CD4-positive, alpha-beta T cell treated with Interleukin-1 beta for 1 hour (primary cell): ENCODE measurements at places on chromosomes 1 and 21.
A peak's percentile ranks its signal among the peaks of the same experiment; 100 is the strongest.

GRCh38 chr1:77424236-77424635 is 142.4 kb downstream of the AK5 start:
- no peak for DNase-seq

DNA sequence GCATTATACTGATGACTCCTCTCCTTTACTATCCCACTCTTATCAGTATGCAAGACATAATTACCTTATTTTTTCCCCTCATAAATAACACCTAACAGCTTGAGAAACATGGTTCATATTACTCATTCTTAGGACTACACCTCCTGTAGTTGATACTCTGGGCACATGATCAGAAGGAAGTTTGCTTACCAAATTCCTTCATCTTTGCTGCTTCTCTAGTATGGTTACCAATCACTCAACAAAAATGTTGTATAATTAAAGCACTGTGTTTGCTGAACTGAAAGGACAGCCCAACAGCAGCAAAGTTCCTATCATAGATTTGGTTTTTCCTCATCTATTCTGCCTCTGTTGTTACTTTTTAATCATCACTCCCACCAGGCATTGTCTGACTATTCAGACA is 586.3 kb downstream of the LRRIQ3 start:
- no peak for DNase-seq

- no peak for DNase-seq
These were observed 300.0 kb upstream of the VAMP3 start for GRCh38 chr1:7470904-7471638.

DNA sequence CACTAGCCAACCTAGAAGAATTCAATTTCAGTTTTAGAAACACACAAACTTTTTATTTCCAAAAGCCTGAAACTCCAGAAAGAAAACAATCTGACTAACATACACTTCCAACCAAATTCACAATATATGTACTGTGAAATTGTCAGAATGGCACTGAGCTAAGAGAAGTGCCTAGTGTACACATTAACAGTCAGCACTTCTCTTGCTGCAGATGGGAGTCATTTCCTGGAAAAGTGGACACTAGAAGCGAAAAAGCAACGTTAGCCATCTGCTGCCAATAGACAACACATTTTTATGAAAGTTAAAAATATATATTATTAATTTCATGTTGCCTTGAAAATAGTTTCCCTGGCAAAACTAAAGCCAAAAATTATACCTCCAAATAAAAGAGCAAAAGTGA is 66.1 kb downstream of the EPS15 start:
- no peak for DNase-seq

GRCh38 chr1:241947354-241947753 is 10.2 kb upstream of the BECN2 start:
- DNase-seq = no peak

DNA sequence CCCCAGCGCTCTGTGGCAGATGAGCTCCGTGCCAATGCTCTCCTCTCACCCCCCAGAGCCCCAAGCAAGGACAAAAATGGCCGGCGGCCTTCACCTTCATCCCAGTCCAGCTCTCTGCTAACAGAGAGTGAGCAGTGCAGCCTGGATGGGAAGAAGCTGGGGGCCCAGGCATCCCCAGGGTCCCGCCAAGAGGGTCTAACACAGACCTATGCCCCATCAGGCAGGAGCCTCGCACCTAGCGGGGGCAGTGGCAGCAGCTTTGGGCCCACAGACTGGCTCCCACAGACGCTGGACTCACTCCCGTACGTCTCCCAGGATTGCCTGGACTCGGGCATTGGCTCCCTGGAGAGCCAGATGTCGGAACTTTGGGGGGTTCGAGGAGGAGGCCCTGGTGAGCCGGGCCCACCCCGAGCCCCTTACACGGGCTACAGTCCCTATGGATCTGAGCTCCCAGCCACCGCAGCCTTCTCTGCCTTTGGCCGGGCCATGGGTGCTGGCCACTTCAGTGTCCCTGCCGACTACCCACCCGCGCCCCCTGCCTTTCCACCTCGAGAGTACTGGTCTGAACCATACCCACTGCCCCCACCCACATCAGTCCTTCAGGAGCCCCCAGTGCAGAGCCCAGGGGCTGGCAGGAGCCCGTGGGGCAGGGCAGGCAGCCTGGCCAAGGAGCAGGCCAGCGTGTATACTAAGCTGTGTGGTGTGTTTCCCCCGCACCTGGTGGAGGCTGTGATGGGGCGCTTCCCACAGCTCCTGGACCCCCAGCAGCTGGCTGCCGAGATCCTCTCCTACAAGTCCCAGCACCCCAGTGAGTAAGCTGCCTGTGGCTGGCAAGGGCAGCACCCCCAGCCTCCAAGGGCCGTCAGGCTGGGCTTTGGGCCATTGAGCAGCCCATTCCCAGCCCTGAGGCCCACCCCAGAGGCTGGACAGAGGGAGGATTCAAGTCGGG is 8.7 kb downstream of the ZC3H12A start:
- DNase-seq = peak; percentile 11

DNA sequence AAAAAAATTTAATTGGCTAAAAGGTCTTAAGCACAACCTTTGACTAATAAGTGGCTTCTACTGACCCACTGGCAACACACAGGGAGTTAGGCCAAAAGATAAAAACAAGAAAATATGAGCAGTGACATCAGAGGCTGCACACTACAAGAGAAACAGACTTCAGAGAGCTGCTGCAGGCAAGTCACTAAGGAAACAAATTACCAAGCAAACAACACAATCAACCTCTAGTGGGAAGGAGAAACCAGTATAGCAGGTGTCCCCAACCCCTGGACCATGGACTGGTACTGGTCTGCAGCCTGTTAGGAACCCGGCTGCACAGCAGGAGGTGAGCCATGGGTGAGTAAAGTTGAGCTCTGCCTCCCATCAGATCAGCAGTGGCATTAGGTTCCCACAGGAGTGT is 20.8 kb upstream of the ENSA start:
- DNase-seq = no peak

GRCh38 chr1:228003461-228004330 is 3.1 kb upstream of the WNT3A start:
- DNase-seq = no peak

GRCh38 chr1:60942896-60943638 is 139.3 kb upstream of the NFIA start:
- DNase-seq = no peak

GRCh38 chr21:38148046-38148445 is 108.7 kb upstream of the KCNJ15 start:
- no peak for DNase-seq

DNA sequence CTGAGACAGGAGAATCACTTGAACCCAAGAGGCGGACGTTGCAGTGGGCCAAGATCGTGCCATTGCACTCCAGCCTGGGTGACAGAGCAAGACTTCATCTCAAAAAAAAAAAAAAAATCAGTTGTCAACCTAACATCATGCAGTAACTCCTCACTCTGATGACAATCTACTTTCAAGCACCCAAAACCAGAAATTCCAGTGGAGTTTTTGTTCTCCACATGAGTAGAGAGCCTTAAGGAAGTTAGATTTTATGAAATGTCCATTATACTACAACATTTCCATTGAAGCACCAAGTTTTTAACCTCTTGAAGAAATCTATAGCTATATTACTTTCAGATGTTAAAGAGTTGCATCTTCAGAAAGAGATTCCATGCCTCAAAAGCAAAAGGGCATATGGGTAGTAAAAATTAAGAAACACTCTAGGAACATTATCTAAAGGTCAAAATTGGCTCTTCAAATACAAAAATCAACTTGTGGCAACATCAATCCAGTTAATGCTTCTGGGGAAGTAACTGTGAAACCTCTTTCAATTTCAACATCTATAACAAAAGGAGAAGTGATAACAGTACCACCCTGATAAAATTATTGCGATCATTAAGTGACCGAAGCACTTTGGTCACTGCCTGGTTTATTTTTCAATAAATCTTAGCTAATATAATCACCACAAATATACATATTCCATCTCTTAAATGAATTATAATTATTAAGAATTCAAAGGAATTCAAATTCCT is 7.7 kb downstream of the LPGAT1 start:
- no peak for DNase-seq

- no peak for DNase-seq
These were observed 714.1 kb upstream of the CHRM3 start for GRCh38 chr1:238672262-238672661.

GRCh38 chr1:161227196-161227871 is 1.5 kb downstream of the TOMM40L start:
- peak; percentile 83 for DNase-seq

- no peak for DNase-seq
These were observed 151.7 kb downstream of the CDC42BPA start for GRCh38 chr1:227166559-227166958.

- DNase-seq = no peak
These were observed 83.8 kb downstream of the CD58 start for GRCh38 chr1:116487031-116487430.

GRCh38 chr1:88791192-88791591 is 100.2 kb downstream of the GTF2B start:
- DNase-seq = no peak

- DNase-seq = no peak
These were observed 4.0 kb upstream of the CEP350 start for GRCh38 chr1:179950651-179951050.

DNA sequence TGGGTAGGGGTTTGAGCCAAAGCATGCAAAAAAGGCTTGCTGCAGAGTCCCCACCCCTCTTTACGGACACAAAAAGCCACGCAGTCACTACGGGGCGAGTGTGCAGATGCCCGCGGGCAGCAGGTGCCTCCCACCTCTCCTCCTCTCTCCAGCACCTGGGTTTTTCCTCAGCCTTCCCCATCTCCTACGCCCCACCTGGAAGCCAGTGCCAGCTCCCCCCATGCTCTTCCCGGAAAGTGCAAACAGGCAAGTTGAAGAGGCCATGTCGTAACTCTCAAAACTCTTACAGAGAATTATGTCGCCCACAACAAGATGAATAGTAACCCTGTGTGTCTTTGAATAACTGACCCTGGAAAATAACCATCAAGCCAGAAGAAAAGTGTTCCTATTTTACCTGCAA is 82.5 kb downstream of the PDE9A start:
- DNase-seq = no peak

- no peak for DNase-seq
These were observed 124.2 kb downstream of the CACNA1E start for GRCh38 chr1:181607524-181607923.

GRCh38 chr1:53383136-53383870 is 55.4 kb upstream of the LRP8 start:
- no peak for DNase-seq

GRCh38 chr1:177964336-177964735 is 5.5 kb downstream of the SEC16B start:
- DNase-seq = no peak

DNA sequence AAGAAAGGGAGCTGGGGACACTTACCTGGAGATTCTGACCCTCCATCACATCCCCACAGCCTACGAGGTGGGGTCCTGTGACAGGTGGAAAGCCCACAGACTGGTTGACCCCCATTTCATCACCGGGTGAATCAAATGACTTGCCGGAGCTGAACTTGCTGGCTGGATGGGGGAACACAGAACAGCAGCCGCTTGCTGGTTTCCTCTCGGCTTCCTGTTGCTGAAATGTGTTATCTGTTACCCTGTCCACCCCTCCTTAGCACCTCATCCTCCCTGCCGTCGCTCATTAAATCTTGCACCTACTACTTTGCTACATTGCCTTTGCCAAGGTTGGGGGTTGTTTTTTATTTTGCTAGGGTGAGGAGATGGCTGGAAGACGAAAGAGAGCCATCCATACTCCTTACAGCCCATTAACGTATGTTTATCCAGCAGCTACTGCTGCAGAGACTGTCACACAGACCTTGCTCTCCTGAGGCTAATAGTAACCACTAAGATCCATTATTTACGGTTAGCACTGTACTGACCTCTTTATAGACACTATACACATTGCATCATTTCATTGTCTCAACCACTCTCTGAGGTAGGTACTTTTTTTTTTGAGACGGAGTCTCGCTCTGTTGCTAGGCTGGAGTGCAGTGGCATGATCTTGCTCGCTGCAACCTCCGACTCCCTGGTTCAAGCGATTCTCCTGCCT is 7.0 kb downstream of the PAFAH2 start:
- peak; percentile 54 for DNase-seq

- peak; percentile 71 for DNase-seq
These were observed 1.0 kb downstream of the BTG2 start for GRCh38 chr1:203306089-203306964.

- no peak for DNase-seq
These were observed 178.6 kb downstream of the RRAGC start for GRCh38 chr1:38680801-38681510.

DNA sequence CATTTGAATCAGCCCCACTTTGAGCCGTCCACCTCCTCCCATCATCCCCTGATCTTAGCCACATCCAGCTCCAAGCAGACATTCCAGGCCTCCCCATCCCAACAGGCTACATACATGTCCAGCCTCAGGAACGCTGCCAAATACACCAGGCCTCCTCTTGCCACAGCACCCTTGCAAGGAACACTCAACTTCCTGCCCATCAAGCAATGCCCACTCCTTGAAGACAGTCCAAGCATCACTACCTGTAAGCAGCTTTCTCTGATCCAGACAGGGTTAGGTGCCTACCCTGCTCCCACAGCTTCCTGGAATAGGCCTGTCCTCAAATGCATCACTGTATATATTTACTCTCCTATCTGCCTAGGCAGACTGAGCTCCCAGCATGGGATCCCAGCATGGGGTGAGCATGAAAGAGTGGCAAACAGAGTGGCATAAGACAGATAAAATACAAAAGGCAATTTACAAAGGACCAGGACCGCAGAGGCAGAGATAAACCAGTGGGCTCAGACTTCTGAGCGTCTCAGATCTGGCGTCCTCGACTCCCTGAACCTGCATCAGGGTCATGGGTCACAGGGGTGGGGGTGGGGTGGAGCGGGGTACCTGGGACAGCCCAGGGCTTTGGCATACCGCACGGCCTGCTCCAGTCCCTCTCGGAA is 816 bp downstream of the HYI start:
- no peak for DNase-seq

- no peak for DNase-seq
These were observed 189.5 kb downstream of the ZSCAN20 start for GRCh38 chr1:33661811-33662454.

DNA sequence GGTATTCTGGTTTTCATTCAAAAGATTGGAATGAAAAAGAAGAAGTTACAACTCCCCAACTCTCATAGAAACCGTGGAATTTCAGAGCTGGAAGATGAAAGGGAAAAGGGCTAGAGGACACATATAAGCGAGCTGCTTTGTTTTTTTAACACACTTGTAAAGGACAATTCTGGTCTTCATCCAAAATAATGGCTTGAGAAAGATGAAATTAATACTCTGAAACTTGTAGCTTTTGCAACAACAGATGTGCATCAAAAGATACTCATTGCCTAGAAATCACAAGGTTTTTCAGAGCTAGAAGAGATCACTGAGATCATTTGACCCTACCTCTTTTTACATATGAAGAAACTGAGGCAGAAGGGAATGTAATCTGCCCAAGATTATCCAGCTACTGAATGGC is 25.6 kb downstream of the NR5A2 start:
- DNase-seq = no peak

DNA sequence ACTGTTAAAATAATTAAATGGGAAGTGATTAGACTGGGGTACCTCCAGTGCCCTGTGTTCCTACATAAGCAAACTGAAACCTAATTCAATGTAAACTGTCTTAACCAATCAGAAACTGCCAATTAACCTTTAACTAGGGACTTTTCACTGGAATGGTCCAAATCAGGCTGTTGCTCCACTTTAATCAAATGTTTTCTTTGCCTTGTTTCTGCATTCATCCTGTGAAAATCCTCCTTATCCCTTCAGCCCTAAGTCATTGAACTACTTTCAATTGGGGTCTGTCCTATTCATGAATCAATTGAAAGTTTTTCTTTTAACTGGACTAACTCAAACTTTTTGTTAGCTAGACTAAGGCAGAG is 5.1 kb upstream of the FUBP1 start:
- no peak for DNase-seq

- DNase-seq = no peak
These were observed 9.8 kb upstream of the IFNAR2 start for GRCh38 chr21:33219954-33220353.
